ENCODE measurements at places on chromosomes 1 and 21. TPM values are rescaled to one million over a fixed set of nuclear protein-coding genes. Genes with fewer than 3 reads are reported as not detected.

The AIRE gene
- total RNA-seq: under 0.01 TPM

The PDE9A gene
- not detected for total RNA-seq

The ATAD3C gene
- total RNA-seq: 0.20 TPM

The IFI16 gene
- 117 TPM for total RNA-seq

The NBPF20 gene
- total RNA-seq: 2.2 TPM

The LRRC71 gene
- total RNA-seq: 0.11 TPM

The CALML6 gene
- total RNA-seq: 0.14 TPM

The GNG12 gene
- 237 TPM for total RNA-seq

The BRDT gene
- not detected for total RNA-seq

The PPCS gene
- 22.0 TPM for total RNA-seq

The MPL gene
- not detected for total RNA-seq

The FCRL6 gene
- total RNA-seq: not detected

The RIPK4 gene
- 0.04 TPM for total RNA-seq

The SRSF11 gene
- total RNA-seq: 110 TPM
